ENCODE measurements at places on chromosomes 12 and 14.
A peak's percentile ranks its signal among the peaks of the same experiment; 100 is the strongest.

DNA sequence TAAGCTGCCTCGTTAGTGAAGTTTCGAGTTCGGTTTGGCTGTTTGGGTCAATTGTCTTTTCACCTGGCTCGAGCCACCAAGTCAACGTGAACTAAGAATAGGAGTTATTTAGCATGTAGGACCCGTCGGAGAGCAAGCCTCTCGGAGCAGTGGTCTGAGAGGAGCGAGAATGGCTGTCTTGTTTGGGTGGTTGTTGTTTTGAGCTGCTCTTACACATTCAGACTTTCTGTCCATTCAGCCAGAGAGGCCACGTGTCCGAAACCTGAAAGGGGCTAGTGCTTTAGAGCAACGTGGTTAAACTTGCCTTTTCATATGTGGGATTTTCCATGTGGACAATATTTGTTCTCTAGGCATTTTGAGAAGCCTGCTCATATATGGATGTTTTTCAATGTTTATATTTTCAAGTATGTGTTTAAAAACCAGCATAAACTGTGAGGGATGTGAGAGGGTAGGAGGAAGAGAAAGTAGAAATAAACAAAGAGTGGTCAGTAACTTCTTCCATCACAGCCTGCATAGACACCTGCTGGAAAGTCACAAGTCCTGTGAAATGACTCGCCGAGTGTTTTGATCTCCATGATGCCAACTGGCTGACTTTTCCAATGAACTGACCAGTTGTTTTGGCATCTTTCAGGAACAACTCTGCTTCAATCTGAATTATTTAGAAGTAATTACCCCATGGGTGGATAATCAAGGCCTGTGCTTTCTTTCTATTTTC is 221.0 kb downstream of the ASCL1 start:
- DNase-seq: no peak

DNA sequence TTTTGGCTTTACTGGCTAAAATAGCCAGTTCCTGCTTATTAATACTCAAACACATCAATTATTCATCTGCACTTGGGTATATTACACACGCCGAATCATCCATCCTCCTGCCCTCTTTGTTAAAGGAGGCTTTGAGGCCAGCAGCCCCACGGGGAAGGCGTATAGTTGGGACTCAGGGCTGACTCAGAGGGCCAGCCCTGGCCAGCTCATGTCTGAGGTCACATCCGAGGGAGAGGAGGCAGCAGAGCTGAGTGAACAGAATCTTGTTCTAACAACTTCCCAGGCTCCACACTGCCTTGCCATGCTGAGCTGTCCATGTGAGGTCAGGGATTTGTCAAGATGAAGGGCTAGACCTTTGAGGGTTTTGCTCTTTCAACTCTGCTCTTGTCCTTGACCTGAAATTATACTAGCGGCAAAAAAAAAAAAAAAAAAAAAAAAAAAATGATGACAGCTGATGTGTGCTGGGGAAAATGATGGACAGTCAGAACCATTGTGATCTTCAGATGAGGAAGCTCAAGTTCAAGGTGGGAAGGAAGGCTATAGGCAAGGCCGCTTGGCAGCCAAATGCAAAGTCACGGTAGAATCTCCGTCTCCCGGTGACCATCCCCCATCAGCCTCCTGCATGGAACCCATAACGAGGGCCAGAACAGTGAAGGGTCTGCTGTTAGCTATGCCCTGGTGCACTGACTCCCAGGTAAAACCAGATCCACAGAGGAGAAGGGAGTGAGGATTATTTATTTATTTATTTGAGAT is 12.5 kb upstream of the MARK3 start:
- DNase-seq: peak; percentile 97

DNA sequence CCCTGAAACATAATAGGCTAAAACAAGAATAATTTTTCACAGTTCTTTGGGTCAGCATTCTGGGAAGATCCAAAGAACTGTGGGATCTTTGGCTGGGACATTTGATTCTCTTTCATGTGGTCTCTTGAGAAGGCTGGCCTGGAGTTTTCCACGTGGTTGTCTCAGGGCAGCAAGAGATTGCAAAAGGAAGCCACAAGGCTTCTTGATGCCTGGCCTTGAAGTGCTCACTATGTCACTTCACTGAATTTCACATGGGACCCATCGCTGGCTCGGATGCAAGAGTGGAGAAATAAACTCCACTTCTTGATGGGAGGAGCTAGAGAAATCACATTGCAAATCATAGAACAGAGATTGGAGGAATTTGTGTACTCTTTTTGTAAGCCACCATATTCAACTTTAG is 343.4 kb downstream of the MED13L start:
- no peak for DNase-seq

- DNase-seq: no peak
Measured at GRCh38 chr14:72515779-72516770, 377.8 kb downstream of the DPF3 start.

DNA sequence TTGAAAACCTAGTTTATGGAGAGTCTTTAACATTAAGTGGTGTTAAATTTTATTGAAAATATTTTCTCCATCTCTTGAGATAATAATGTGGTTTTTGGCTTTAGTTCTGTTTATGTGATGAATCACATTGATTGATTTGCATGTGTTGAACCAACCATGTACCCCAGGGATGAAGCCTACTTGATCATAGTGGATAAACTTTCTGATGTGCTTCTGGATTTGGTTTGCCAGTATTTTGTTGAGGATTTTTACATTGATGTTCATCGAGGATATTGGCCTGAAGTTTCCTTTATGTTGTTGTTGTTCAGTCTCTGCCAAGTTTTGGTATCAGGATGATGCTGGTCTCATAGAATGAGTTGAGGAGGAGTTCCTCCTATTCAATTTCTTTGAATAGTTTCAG is 222.6 kb downstream of the ADAMTS20 start:
- no peak for DNase-seq

- DNase-seq: no peak
Measured at GRCh38 chr14:20219033-20219432, 4.5 kb upstream of the OR11H6 start.

DNA sequence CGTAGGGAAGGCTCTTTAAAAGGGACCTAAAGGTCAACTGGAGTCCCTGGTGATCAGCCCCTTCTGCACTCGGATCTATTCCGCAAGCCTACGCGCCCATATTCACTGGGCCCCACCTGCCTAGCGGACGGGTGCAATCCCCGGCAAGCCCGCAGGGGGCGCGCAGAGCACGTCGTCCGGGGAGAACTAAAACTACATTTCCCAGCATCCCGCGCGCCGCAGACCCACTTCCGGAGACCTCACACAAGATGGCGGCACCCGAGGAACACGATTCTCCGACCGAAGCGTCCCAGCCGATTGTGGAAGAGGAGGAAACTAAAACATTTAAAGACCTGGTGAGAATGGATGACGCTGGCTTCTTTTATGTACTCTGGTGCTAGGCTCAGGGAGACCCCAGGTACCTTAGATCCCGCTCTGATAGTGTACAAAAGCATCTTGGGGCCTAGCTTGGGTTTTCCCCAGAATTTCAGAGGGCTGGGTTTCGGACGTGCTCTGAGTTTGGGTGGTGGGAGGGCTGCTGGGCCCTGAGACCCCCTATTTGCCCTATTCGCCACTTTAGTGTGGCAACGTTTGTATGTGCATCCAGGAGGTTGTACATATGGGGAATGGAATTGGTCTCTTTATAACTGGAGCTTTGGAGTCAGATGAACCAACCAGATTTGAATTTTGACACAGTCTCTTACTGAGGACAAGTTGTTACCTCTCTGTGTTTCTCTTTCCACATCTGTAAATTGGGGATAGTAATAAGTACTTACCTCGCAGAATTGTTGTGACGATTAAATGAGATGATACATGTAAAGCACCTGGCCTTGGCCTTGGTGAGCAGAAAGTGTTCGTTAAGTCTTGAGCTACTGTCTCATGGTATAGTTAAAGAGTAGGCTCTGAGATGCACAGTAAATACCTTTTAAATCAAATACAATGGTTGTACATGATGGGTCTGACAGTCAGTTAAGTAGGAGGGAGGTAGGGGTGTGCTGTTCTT is at the start of gene DDX47:
Gene DDX47 (plus strand): TSS at position 227 of the 982 bp plus-strand sequence. CDS start 22 bp downstream, at position 249.
- peak; percentile 94 for DNase-seq

Data from suppressor macrophage treated with lipopolysaccharide for 1 hour (primary cell).